ENCODE measurements at places on chromosomes 4 and X.

DNA sequence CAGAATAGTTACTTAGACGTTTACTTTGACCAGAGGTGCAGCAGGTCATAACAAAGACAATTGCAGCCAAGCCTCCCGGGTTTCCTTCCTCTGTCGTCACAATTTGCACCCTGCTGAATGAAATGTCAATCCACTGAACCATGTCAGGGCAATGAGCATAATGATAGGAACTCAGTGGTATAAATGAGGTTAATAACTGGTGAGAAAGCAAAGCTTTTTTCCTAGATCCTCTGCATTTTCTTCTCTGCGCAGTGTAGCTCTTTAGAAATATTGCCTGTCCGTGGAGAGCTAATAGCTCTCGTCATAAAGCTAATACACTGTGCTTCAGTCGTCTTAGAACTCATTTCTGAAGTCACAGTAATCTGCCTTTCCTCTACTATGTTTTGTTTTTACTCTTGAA lies 1960.1 kb upstream of the ADGRL3 start:
- no peak for DNase-seq

- DNase-seq = no peak
Measured at GRCh38 chr4:7461230-7461629, 26.5 kb upstream of the PSAPL1 start.

DNA sequence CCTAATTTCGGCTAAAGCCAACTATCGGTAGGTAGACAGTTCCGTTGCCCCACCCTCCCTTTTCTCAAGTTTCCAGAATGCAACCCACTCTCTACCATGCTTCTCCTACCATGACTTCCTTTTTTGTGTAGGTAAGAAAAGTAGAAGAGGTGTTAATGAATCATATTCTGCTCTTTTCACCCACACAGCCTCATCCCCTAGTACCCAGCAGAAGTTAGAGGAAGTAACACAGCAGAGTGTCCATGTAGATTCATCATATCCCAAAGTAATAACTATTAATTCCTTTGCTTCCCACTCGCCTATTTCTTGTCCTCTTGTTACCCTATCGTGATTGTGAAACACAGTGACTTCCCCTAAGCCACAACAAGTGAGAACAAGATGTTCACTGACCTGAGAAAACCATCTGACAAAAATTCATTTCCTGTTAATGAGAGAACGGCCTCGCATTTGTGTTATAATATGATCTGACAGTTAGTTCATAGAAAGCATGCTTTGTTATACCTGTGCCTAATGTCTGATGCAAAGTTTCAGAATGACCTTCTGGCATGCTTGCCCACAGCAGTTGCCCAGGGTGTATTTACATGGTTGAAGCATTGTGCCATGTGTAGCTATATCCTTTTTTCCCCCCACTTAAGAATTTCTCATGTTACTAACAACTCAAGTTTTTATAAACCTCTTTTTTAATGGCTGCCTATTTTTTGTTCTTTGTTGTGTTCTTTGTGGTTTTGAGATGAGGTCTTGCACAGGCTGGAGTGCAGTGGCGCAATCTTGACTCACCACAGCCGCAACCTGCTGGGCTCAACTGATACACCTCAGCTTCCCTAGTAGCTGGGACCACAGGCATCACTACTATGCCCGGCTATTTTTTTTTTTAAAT lies 185.6 kb downstream of the RAP1GDS1 start:
- DNase-seq = no peak

GRCh38 chr4:36399762-36400353 lies 118.4 kb downstream of the DTHD1 start:
- DNase-seq = no peak

DNA sequence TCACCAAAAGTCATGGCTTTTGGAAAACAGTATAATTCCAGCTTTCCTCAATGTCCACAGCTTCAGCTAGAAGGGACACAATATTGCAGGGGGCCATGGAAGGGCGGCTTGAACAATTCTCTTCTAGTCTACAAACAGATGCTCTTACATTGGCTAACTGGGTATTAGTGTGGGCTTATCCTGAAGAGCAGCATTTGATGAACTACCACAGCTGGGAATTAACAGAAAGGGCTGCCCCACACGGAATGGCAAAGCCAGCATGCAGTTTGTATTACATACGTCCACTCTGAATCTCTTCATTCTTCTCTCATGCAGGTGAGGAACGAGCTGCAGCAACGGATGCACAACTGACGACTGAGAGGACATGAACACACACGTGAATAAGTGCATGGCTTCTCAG lies 13.0 kb upstream of the PDCL2 start:
- no peak for DNase-seq

DNA sequence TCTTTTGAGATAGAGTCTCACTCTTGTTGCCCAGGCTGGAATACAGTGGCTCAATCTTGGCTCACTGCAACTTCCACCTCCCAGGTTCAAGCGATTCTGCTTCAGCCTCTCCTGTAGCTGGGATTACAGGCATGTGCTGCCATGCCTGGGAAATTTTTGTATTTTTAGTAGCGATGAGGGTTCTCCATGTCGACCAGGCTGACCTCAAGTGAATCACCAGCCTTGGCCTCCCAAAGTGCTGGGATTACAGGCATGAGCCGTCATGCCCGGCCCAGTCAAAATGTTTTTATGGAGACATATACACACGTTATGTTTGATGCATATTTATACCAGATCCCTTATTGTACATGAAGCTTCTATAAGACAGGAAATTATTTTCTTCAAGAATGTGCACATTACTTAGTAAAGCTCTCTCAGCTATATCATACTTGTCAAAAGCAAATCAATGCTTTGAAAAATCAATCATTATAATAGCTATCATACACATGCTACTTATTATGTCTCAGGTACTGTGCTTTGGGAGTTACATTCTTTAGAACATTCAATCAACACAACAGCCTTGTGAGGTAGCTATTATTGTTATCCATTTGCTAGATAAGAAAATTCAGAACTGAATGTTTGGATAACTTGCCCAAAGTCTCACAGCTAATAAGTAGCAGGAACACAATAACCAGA lies 269.2 kb downstream of the FSTL5 start:
- no peak for DNase-seq

DNA sequence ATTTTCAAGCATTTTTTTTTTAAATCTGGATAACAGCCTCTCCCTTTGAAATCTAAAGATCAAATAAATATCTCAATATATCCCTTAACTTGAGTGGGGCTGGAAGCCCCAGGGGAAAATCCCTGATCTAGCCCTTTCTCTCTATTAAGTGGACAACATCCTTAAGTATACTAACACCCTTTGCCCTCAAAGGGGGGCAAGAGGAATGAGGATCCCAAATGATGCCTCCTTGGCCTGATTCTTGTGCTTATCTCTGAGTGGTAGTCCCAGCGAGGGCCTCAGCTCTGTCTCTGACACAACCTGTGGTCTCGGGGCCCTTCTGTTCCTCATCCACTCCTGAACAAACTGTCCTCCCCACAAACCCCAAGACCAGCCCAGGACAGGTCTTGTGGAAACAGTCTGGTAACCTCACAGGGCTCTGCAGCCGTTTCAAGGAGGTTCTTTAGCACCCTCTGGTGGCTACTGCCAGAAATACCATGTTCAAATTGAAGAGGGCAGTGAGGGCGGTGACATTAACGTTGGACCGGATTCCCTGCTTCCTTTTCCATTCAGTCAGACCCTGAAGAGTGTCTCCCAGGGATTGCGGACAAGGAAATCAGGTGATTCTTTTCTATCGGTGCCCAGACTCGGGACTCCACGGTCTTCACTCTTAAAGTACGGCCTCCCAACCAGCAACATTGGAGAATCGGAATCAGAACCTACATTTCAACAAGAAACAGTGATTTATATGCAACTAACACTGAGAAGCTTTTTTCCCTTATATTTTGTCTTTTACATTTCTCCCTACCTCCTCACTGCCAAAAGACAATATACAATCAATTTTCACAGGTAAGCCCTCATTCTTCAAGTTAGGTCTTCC lies 13.0 kb downstream of the CXCL13 start:
- peak; percentile 5 for DNase-seq

GRCh38 chr4:29578329-29578728 lies 1141.8 kb upstream of the PCDH7 start:
- DNase-seq = no peak

DNA sequence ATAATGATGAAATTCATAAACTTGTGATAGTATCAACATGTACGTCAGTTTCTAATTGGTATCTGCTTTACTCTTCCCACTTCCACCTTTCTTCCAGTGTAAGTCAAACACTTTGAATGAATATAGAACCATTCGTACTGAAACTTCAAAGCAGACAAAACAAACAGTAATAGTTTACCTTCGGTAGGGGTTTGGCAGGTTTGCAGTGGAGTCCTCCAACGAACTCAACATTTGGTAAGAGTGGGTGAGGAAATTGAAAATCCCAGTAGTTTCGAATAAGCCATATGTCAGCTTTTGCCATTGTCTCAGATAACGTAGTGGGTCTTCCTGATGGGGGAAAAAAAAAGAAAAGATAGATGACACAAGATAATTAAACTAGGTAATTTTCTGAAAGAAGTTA lies 2.2 kb downstream of the UGT2B4 start:
- no peak for DNase-seq

DNA sequence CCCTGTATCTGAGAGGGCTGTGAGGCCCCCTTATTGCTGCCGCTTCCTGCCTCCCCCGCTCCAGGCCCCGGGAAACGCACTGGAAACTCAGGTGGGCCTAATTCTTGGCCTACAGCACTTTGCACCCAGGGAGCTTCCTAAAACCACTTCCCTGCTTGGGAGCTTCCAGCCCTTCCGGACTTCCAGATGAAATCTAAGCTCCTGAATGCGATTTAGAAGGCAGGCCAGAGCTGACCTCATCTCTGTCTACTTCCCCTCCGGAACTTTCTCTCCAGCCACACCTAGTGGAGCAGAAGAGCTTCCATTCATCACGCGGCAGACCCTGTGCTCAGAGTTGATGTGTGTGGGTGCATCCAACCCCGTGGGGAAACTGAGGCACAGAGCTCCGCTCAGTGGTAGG lies 84.2 kb downstream of the SORCS2 start:
- DNase-seq = no peak

DNA sequence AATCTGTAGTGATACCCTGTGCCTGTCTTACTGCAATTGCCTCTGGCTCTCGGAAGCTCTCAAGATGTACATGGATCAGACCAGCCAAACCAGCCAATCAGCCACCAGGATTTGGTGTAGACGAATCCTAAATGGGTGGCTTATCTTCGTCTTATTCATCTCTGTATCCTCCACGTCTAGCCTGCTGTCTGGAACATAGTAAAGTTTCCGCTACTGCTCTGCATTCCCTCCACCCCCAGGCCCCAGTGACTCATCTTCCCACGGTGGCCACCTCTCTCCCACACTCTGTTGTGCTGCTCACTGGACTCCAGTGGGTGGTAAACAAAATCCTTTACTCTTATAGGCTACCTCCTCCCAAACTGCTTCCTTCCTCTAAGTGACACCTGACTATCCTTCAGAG lies 37.8 kb downstream of the SEPTIN6 start:
- DNase-seq = no peak

GRCh38 chr4:1155314-1155713 lies 17.1 kb downstream of the SPON2 start:
- DNase-seq = no peak

DNA sequence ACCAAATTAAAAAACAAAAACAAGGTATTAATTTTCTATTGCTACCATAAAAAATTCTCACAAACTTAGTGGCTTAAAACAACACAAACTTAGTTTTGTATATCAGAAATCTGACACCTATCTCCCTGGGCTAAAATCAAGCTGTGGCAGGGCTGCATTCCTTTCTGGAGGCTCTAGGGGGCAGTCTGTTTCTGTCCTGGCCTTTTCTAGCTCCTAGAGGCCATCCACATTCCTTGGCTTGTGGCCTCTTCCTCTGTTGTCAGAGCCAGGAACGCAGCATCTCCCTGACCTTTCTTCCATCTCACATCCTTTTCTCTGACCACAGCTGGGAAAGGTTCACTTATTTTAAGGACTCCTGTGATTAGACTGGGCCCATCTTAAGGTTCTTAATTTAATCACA lies 38.9 kb upstream of the TLR2 start:
- no peak for DNase-seq

- no peak for DNase-seq
Measured at GRCh38 chr4:171007618-171008390, 805.4 kb upstream of the GALNTL6 start.

- DNase-seq = no peak
Measured at GRCh38 chr4:187491959-187492358, 503.6 kb upstream of the ZFP42 start.

- no peak for DNase-seq
Measured at GRCh38 chr4:176499518-176499917, 179.8 kb downstream of the SPCS3 start.

GRCh38 chrX:133985164-133985966 lies at the start of gene GPC3:
Gene GPC3 (minus strand): TSS chrX:133985594.
- peak; percentile 54 for DNase-seq

DNA sequence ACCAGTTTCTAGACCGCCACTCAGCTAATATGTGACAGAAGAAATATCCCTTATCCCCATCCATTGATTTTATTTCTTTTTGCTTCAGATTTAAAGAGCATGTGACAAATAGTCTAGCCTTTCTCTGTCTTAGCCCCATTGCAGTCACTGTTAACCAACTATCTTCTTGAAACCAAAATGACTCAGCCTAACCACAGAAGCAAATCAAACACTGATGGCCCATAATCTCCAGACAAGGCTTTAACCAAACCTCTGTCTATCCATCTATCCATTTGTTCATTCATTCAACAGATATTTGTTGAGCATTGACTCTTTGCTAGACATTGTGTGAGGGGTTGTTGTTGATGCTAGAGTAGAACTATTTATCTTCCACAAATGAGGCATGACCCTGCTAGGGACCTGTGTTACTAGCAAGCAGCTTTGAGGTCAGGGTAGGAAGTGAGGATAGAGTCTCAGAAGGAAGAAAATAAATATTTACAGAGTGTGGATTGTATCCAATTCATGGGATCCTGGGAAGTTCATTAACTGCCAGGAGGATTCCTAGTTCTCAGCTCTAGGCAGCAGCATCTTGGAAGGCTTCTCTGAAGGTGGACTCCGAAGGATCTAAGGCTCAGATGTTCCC lies 22.5 kb downstream of the HNRNPH2 start:
- no peak for DNase-seq

DNA sequence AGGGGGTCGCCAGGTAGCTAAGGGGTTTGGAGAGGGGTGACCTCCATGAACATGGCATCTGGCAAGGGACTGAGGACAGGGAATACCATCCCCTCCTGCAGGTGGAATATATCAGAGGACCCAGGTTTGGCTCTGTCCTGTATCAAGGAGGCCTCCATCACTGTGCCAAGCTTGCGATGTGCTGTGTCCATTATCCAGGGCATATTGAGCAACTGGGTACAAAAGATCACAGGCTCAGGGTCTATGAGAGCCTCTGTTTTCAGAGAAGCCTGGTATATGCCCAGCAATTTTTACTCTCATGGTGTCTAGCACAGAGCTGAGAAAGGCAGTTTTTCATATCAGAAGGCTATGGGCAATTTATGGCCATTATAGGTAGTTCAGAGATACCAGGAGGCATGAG lies 16.6 kb upstream of the TCEAL5 start:
- no peak for DNase-seq

DNA sequence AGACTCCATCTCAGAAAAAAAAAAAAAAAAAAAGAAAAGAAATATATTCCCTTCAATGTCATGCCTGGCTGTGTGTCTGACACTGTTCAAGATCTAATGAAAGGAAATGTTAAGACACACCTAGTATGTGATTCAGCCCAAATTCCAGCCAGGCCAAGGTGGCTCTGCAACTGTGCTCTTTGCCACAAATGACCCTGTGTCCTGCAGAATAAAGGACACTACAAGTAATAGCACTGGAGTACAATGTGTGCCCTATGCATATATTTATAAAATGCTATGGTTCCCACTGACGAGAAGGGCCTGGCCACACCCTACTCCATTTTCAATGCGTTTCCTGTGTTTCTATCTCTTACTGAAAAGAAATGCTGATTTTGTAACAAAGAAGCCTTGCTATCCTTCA lies 98.0 kb upstream of the SORBS2 start:
- no peak for DNase-seq

Data from NCI-H2171 (cell line).